T-helper 9 cell (primary cell): ENCODE measurements at places on chromosomes 12 and 14.

GRCh38 chr12:79558924-79559469 is 131.8 kb downstream of the PAWR start:
- DNase-seq = no peak

- no peak for DNase-seq
Observed at GRCh38 chr12:64895526-64895925, 71.1 kb downstream of the TBC1D30 start.

DNA sequence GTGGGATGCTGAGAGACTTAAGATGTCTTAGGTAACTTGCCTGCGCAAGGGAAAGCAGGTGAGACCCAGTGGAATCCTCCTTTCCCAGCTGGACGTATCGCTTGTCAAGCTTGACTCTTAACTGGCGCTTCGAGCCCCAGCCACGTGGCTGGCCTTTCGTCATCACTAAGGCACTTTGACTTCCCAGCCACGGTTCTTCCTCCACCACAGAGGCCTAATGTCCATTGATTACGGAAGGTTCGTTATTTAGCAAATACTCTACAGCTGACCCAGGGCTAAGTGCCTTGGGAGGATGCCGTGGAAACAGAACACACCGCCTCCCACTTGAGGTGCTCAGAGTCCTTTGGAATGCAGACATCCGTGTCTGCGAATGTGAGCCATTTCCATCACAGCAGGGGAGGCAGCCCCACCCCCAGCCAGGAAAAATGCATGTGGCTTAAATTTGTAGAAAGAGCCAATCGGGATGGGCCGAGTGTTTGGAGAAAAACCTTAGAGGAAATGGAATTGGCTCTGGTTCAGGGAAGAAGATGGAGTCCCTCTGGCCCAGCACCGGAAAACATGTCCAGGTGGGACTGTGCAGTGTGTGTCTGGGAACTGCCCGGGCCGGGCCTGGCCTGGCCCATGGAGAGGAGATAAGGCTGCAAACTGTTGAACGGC is 115.7 kb downstream of the PLXNC1 start:
- no peak for DNase-seq

DNA sequence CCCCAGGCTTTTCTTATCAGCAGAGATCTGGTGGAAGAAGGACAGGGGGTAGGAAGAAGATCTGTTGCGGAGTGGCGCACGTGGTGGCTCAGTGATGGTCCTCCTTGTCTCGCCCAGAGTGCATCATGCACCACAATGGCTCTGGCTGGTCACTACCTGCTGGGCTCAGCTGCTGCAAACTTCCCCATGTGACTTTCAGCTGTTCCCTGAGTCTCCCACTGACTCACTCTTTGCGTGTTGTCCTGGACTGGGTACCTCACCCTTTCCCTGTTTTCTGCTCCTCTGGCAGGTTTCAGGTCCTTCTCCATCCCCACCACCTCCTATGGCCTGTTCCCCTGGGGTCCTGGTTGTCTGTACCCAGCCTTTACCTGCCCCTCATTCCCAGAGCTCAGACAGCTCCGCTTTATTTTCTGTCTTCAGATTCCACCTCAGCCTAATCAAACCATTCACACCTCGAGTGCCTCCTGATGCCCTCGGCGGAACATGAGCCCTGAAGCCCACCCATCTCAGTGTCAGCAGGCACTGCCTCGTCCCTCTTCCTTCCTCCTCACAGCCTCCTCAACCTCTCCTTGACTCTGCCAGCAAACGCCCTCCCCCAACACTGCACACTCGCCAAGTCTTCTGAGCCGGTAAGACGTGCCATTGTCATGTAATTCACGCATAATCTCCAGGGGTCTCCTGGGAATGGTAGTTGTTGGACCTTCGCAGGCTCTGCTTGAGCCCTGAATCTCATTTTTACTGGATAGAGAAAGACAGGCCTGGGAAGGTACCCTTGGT is 1.8 kb downstream of the C1R start:
- DNase-seq = no peak

- no peak for DNase-seq
Observed at GRCh38 chr12:19945559-19946435, 422.5 kb upstream of the PDE3A start.

- no peak for DNase-seq
Observed at GRCh38 chr14:57413849-57414248, 23.5 kb downstream of the NAA30 start.

- DNase-seq = no peak
Observed at GRCh38 chr12:119710374-119710964, 42.5 kb downstream of the PRKAB1 start.

- DNase-seq = no peak
Observed at GRCh38 chr12:75978677-75979076, 52.9 kb downstream of the PHLDA1 start.

GRCh38 chr12:43004908-43005307 is 415.4 kb upstream of the PRICKLE1 start:
- DNase-seq = no peak

DNA sequence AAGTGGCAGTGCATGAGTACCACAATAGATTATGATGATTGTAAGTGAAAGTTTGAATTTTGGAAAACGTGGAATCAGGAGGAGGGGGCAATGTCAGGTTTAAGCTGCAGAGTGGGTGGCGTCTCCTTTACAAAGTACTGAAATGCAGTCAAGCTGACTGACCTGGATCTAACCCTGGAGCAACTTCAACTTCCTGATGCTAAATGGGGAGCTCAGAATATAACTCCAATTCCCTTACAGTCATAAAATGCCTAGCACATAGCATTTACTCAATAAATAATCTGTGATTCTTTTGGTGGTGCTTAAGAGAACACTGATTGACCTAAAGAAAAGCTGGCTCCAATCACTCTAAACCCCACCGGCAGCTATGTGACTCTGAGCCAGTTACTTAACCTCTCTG is 38.5 kb downstream of the CCDC60 start:
- DNase-seq = no peak

DNA sequence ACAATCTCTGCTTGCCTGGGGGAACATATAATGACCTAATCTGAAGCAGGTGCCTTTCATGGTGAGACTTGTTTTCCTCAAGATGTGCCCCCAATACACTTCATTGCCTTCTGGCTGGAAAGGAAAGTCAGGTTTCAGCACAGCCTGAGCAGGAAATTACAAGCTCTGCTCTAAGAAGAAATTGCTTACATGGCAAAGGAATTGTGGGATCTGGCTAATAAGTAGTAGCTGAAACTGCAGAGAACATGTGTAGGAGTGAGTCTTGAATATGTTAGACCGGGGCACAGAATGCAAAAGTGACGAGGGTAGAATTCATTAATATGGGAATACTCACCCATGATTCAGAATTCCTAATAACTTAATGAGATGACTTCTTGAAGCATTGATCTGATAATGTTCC is 6.3 kb upstream of the CFAP54 start:
- no peak for DNase-seq

DNA sequence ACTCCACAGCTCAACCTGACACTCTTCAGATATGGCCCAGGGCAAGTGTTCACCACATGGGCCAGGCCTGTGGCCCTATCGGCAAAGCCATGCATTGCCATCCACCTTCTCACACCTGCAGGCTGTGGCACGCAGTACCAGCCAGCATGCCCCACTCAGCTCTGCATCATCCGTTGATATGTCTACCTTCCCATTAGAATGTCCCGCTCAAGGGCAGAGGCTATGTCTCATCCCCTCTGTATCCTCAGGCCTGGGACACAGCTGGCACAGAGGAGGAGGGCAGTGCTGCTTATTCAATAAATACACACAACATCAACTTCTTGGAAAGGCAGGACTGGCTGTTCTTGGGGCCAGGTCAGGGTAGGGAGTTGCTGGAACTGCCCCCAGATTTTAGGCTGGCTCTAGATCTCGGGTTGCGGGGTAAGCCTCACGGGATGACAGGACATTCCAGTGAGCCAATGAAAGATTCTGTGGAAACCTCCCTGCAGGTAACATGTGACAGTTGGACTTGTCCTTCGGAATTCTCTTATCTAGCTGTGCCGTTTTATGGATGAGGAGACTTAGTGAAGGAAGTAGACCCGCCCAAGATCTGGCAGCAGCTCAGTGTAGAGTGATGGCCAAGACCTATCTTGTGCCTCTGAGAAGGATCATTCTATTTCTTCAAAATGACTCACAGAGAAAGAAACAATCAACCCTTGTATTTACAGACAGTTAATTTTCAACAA is 25.6 kb downstream of the SYNE3 start:
- DNase-seq = no peak

DNA sequence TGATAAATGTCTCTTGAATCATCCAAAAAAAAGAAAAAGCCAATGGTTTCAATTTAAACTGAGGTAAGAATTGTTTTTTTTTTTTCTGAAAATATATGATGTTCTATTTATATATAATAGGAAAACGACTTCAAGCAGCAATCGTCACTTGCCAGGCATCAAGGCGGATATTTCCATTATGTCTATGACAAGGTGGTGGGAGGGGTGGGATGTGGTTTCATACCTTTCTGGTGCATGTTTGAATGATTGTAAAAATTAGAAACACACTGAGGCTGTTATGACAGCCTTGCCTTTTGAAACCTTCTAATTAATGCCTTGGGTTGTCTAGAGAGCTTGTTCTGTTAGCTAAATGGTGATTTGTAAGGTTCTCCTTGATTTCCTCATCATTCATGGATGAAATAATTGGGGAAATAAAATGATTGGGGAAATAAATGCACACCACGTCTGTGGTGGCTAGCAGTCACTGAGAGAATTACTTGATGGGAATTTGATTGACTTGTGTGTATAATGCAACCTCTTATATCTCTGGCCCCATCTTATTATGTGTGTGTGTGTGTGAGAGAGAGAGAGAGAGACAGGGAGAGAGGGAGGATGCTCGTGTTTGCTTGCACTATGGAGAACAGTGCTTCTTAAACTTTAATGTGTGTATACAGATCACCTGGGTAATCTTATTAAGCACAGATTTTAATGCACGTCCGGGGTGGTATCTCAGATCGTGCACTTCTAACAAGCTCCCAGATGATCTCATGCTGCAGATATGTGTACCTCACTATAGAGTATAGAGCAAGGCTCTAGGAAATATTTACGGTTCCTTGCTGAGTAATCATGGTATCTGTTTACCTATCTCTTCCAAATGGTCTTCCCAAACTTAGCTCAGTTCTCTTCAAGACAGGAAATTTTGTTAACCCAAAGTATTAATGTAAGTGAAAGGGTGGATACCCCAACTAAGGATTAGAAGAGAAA is 502.6 kb downstream of the DIO2 start:
- no peak for DNase-seq

DNA sequence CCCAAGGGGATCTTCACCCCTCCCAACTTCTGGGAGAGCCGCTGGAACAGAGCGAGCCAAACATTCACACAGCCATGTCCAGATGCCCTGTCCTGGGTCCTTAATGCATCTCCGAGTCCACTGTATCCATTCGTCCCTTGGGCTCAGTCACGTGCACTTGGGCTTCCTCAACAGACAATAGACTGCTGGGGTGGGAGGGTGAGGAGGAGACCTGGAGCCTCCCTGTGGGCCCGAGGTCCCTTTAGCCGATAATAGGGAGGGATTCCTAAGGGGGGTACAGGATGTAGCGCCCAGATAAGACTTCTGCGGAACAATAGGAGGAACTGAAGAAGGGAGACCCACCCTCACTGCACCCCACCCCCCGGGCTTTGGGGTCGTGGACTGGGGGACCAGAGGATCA is 6.7 kb downstream of the ARHGEF25 start:
- DNase-seq = no peak
